ENCODE measurements at places on chromosomes 4 and X.

- no peak for DNase-seq
Measured at GRCh38 chr4:6768539-6768905, 14.0 kb upstream of the KIAA0232 start.

DNA sequence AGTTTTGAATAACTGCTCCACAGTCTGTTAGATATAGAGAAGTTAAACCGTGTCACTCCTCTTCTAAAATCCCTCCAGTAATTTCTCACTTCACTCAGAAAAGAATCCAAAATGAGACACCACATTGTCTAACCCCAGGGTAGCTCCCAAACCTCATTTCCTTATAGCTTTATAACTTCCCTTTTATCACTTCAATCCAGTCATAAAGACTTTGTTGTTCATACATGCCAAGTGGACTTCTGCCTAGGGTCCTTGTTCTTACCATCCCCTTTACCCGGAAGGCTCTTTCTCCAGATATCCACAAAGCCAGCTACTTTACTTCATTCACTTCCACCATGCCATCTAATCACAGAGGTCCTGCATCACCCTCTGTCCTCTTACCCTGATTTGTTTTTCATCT is 156.2 kb downstream of the GABRB1 start:
- no peak for DNase-seq

GRCh38 chrX:40887476-40887875 is 152.1 kb upstream of the MED14 start:
- no peak for DNase-seq

DNA sequence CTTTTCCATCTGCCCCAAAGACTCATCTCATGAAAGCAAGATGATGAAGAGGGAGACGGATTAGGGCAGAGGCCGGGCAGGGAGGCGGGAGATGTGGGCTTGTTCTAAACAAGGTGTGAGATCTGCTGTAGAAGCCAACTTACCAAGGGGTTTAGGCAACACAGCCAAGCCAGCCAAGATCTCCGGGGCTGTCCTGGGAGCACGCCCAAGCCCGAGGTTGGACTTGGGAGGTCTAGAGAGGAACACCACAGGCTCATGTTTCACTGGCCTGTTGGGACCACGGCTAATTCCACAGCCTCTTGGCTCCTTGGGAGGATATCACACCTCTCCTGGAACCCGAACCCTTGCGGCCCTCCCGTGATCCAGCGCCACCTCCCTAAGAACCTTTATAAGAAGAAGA is 171.4 kb downstream of the CRLF2 start:
- no peak for DNase-seq

DNA sequence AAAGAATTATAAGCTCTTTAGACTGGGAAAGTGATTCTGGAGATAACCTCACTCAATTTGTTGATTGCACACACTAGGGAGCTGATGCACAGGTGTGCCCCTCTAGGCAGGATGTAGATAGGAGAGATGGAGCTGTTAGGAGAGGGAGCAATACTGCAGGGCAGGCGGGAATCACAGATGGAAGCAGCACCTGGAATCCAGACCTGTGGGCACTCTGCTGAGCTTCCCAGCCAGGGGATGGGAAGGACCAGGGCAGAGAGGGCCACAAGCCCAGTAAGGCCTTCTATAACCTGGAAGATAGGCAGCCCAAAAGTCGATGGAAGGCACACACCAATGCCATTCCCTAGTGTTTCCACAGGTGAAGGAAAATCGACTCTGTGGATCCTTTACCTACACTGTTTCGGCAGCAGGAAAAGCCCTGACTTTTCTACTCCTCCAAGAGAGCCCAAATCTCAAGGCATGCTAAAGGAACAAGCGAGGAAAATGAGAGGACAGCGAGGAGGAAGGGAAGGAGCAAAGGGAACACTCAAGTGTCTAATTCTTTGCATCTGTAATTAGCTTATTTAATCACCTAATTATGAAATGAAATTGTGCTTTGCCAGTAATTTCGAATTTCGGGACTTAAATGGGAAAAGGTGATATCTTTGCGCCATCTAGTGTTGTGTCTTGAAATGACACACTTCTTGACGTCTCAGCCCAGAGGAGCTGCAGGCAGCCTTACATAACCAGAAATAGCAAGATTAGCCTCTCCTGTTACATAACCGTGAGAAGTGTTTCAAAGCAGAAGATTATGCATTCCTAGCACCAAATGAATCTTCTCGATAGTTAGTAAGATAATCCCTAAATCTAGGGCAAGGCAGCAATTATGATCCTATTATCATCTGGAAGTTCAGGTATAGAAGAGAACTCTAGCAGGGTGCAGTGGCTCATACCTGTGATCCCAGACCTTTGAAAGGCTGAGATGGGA is 31.0 kb upstream of the TLR3 start:
- peak; percentile 51 for DNase-seq

DNA sequence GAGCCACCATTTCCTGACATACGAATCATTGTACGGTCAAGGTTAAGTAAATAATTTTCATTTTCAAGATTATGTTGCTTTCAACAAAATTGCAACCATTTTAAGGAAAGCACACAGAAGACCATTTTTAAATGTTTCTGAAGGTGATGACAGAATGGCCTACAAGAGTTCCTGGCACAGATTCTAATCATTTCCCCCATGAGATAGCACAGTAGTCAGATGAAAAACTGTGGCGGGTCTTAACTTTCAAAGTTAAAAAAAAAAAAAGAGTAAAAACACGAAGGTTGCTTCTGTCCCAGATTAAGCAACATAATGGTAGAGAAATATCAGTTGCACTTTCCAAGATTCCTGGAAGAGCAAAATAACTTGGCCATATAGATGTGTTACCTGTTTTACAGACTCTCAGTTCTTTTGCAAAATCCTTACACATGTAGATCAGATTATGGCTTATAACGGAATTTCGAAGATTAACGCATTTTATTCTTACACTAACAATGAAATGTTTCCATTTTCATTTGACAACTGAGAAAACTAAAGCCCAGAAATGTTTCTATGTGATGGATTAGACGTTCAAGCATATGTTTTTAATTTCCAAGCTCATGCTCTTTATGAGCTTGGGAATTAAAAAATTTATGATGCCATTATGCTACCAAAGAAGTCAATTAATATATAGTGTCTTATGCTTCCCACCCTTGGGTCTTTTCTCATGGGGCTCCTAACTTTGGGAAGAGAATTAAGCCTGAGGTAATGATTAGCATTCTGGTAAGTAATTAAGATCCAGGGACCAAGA is 335.1 kb upstream of the CLNK start:
- DNase-seq = no peak

DNA sequence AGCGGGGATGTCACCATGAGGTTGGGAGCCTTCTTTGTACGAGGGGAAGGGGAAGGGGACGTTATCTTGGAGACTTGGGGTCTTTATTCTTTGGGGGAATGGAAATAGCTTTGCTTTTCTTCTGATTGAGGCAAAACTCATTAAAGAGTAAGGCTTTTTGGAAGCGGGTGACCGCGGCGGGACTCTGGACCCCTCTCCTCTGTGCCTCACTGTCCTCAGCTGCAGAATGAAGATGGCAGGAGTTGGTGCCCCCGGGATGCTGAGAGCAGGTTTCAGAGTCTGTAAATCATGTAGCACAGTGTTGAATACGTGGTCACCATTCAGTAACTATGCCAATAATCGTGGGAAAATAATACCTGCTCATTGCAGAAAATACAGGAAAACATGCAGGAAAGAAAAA is 32.1 kb downstream of the HTT-AS start:
- no peak for DNase-seq

- DNase-seq = no peak
Measured at GRCh38 chr4:24856586-24856985, 56.3 kb downstream of the CCDC149 start.

GRCh38 chrX:44432641-44433040 is 89.2 kb upstream of the EFHC2 start:
- DNase-seq = peak; percentile 19

- no peak for DNase-seq
Measured at GRCh38 chr4:53599632-53600031, 8.3 kb upstream of the LNX1 start.

DNA sequence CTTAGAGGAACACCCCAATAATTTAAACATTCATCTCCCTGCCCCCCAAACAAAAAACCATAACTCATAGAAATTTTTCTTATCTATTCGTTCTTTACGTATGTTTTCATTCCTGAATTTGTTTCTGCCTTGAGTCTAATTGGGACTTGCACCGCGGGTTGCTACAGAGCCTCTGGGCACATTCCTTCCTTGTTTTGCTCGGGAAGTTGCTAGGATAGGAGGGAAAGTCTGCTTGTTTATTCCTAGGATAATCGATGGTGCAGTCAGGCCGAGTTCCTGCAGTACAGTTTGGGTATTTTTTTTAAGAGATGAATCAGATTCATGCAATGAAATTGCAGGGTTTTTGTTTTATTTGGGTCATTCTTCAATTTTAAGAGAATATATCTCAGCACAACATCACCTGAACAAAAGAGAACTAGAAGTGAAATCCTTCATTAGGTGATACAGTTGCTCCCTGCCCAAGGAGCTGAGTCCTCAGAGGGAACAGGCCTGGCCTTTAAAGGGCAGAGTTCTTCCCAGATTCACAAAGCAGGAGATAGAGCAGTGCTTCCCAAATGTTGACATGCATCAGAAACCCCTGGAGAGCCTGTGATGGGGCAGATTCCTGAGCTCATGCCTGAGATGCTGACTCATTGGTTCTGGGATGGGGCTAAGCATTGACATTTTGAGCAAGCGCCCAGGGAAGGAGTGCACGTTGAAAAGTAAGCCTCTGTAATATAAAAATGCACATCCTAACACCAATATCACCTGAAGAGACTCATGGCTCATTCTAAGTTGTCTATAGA is 114.9 kb upstream of the FAM9B start:
- DNase-seq = no peak

GRCh38 chr4:145058256-145058655 is 39.7 kb downstream of the ANAPC10 start:
- no peak for DNase-seq

- no peak for DNase-seq
Measured at GRCh38 chr4:185254434-185254833, 45.0 kb downstream of the SNX25 start.

DNA sequence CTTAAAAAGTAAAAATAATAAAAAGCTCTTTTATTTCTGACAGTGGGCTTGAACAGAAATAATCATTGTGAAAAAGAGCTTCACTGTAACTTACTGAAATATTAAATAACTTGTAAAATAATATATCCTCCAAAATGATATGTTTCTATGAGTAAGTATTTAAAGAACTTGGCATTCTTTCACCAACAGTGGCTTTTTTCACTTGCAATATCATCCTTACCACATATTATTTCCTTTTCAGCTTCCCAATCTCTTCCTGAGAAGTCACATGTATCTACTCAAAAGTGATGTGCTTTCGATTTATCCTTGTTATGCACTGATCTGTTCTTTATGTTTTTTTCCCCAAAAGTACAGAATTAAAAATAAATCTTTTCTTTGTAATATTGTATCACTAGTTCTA is 2.2 kb upstream of the PCDH18 start:
- DNase-seq = no peak

DNA sequence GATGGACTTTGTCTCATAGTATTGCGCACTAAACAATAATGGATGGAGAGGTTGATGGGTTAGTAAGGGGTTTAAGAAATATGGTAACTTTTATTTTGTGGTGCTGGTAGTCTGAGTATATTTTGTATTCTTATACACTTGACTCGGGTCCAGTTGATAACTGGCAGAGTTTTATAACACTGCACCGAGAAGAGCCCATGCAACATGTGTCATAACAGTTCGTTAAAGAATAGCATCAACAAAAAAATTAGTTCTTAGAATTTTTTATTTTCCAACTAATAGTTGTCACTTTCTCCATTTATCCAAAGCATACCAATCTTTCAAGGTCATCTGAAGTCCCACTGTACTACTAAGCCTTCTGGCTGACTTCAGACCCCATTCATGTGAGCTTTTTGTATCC is 175.1 kb downstream of the SOWAHB start:
- no peak for DNase-seq

GRCh38 chr4:41158756-41159155 is 55.6 kb downstream of the APBB2 start:
- DNase-seq = no peak

GRCh38 chr4:80072228-80072743 is 743 bp downstream of the ANTXR2 start:
- no peak for DNase-seq

DNA sequence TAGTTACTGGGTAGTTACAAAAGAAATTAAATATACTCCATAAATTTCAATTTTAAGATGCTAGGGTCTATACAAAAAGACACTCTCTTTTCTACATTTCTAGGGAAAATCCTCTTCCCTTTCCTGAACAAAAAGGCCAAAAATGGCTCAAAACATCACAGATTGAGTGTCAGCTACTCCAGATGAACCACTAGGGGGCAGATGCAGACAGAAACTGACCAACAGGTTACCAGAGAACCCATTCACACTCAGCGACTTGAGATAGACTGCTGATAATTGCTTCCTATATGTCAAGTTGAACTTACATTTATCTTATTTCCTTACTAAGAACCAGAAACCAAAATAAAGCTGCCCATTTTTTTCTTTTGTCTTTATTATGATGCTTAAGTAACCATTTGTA is 83.4 kb upstream of the MID1IP1 start:
- DNase-seq = no peak

- no peak for DNase-seq
Measured at GRCh38 chr4:17115583-17115982, 217.1 kb upstream of the LDB2 start.

- DNase-seq = no peak
Measured at GRCh38 chr4:135225551-135225950, 1024.0 kb upstream of the PABPC4L start.

- peak; percentile 68 for DNase-seq
Measured at GRCh38 chr4:77579406-77580076, 26.1 kb upstream of the CXCL13 start.

- no peak for DNase-seq
Measured at GRCh38 chrX:57677132-57677858, 2.8 kb downstream of the NLRP2B start.

DNA sequence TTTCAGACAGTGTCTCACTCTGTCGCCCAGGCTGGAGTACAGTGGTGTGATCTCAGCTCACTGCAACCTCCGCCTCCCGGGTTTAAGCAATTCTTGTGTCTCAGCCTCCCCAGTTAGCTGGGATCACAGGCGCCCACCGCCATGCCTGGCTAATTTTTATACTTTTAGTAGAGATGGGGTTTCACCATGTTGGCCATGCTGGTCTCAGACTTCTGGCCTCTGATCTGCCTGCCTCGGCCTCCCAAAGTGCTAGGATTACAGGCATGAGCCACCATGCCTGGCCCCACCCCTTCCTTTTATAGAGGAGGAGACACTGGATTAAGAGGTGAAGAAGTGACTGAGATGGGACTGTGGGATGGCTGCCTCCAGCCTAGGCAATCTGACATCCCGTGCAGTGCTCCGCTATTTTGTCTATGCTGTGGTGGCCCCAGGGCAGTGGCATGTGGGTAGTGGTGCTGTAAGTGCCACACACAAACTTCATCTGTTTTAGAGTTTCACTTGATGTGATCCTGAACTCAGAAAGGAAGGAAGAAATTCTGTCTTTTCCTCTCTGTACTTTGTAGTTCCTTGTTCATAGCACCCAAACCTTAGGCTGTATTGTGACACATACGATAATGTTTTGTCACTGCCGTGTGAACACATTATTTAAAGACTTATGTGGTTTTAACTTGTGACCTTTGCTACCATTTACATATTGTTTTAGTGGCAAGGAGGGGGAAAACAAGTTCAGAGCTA is 48.9 kb downstream of the FNIP2 start:
- no peak for DNase-seq

Measured in AG04449 (cell line).